Stimulated activated CD4-positive, alpha-beta T cell treated with anti-CD3 and anti-CD28 coated beads, Interleukin-2, amount 100 ng/mL, for 4 hours (primary cell): ENCODE measurements at places on chromosomes 16 and 17.

DNA sequence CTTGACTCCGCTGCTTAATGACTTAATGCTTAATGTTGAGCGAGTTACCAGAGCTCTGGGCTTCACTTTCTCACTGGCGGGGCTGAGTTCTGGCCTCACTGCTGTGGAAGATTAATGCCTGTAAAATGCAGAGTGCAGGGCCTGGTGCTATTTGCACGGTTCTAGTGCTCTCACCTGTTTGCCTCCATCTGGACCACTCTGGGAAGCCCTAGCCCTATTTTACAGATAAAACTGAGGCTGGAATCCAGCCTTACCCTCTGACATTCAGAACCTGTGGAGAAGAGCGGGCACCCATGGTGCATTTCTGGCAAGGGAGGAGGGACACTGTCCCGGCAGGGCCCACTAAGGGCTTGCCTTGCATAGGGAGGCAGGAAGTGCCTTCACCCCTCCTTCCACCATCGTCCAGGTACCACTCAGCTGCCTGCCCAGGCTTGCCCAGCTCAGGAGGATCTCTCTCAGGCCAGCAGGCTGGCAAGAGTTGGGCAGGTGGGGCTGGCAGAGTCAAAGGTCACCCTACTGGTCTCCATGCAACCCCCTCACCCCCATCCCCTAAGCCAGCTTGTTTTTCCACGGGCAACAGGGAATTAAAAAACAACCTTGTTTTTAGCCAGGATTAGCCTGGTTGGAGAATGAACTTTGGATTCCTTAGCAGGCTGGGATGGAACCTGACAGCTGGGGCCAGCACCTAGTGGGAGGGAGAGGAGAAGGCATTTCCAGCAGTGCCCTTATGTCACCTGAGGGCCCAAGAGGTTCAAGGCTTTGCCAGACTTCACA lies 4.1 kb upstream of the UBALD1 start:
- no peak for DNase-seq

GRCh38 chr16:27582883-27583282 lies 32.9 kb downstream of the KATNIP start:
- DNase-seq = no peak

GRCh38 chr17:74305865-74306654 lies 20.0 kb upstream of the KIF19 start:
- no peak for DNase-seq

- no peak for DNase-seq
Measured at GRCh38 chr16:52366983-52367382, 180.0 kb downstream of the TOX3 start.

DNA sequence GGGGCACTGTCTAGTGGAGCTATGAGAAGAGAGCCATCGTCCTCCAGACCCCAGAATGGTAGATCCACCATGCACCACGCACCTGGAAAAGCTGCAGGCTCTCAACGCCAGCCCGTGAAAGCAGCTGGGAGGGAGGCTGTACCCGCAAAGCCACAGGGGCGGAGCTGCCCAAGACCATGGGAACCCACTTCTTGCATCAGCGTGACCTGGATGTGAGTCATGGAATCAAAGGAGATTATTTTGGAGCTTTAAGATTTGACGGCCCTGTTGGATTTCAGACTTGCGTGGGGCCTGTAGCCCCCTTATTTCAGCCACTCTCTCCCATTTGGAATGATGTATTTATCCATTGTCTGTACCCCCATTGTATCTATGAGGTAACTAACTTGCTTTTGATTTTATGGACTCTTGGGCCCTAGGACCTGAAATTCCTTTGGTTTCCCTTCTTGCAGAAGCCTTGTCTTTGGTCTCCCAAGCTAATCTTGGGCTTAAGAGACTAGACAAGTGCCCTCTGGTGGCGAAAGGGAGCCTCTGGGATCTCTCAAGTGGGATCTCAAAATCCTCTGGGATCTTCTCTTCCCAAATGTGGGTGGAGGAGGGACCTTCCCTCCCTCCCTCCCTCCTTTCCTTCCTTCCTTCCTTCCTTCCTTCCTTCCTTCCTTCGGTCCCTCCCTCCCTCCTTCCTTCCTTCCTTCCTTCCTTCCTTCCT lies 58.2 kb upstream of the HAPSTR1 start:
- DNase-seq = no peak

GRCh38 chr17:565521-565920 lies 149.1 kb downstream of the VPS53 start:
- DNase-seq = no peak

GRCh38 chr17:50499270-50499669 lies 9.0 kb upstream of the MYCBPAP start:
- DNase-seq = no peak

- no peak for DNase-seq
Measured at GRCh38 chr17:31299624-31300023, 2.6 kb upstream of the OMG start.
